ENCODE measurements at places on chromosomes 4 and X.

DNA sequence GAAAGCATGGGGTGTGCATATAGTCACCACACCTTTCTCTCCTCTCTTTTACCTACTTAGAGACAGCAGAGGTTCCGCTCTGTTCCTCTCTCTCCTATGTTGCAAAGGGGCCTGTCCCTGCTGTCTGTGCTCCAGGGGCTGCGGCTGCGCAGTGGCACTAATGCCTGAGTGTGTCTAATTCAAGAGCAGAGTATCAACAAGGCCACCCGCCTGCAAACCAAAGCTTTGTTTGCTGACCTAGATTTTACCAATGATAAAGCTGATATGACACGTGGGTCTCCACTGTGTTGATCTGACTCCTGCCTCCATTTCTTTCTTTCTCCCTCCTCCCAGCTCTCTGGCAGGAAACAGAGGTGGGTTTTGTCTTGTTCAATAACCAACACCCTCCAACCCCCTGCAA, 74.9 kb downstream of the NSG1 start:
- no peak for DNase-seq

DNA sequence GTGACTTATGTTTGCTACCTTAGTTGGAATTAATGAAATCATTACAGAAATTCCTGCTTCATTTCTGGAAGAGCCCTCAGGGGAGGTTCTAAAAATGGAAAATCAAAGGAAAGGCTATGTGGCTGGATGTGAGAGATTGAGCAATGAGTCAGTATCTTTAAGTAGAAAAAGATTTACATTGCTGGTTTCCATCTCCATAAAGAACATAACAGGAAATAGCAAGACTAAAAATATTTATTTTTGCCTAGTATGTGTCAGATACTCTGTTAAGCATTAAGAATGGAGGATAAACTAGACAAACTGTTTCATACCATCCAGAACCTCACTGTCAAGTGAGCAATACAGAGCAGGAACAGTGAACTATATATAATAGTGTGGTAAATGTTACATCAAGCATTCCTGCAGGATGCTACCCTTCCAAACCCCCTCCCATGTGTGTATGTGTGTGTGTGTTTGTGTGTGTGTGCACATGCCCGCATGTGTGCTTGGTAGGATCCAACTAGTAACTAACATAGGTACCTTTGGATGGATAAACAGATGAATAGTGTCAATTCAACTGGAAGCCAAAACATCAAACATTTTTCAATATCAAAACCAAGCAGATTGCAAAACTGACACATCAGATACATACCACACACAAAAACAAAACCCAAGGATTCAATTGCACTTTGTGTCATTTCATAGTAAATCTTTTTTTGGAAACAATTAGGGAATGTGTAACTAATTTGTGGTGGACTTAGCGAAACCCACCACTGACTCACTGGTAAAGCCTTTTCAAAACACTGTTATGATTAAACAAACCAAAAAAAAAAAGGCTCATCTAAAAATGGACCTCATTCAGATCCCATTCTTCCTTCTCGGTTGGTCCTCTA, 223.4 kb downstream of the SHROOM3 start:
- DNase-seq: no peak

GRCh38 chrX:105781804-105782203, 40.5 kb upstream of the NRK start:
- DNase-seq: no peak

DNA sequence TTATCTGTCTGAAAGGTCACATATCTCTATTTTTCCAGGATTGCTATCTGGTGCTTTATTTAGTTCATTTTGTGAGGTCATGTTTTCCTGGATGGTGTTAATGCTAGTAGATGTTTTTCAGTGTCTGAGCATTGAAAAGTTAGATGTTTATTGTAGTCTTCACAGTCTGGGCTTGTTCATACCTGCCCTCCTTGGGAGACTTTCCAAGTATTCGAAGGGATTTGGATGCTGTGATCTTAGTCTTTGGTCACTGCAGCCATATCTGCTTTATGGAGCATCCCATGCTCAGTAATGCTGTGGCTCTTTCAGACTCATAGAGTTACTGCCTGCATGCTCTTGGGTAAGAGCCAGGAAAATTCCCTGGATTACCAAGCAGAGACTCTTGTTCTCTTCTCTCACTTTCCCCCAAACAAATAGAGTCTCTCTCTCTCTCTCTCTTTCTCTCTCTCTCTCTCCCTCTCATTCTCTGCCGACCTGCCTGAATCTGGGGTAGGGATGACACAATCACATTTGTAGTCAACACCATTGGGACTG, 130.0 kb downstream of the AR start:
- no peak for DNase-seq

DNA sequence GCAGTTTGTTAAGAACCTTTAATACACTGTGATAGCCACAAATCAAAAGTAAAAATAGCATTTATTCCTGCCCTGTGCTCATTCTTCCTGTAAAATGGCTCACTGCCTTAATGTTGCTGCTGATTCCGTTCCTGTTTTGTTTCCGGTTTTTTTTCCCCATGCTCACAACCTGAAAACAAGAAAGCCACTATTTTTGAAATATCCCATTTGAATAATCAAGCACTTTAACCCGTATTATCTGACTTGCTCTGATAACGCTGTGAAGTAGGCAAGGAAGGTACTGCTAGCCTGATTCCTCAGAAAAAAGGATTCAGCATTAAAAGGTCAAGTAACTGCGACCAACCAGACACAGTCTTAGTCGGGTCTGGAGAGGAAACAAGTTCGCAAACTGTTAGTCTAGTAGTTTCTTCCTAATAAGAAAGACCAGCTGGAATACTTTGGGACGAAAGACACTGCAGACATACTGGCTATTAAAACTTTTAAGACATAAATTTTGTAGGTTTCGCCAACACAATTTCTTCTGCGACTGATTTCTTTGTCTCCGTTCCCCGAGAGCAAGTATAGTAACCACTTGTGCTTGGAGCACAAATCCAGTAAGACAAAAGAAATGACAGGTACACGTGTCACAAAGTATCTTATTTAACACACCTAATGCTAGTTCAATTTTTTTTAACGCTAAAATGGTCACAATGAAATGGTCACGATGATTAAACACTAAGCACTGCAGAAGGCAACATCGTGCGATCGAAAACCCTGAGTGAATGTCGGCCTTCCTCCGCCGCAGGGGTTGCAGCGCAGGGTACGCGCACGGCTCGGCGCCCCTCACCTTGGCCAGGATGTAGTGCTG, 802 bp downstream of the COX18 start:
- no peak for DNase-seq

GRCh38 chr4:129668092-129668491, 572.1 kb downstream of the C4orf33 start:
- DNase-seq: no peak

DNA sequence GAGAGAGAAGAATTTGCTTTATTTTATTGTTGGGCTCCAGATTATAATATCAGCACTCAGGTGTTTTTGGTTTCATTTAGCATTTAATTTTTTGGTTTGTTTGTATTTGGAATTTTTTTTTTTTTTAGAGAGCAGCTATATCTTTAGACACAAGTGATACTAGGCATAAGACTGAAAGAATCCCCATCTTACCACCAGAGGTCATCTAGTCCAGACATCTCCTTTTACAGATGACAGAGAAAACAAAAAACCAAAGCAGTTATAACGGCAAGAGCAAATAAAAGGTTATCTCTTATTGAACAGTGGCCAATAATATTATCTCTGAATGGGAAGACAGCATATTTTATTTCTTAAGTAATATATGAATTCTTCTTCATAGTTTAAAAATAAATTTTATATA, 22.8 kb downstream of the USP38 start:
- no peak for DNase-seq

DNA sequence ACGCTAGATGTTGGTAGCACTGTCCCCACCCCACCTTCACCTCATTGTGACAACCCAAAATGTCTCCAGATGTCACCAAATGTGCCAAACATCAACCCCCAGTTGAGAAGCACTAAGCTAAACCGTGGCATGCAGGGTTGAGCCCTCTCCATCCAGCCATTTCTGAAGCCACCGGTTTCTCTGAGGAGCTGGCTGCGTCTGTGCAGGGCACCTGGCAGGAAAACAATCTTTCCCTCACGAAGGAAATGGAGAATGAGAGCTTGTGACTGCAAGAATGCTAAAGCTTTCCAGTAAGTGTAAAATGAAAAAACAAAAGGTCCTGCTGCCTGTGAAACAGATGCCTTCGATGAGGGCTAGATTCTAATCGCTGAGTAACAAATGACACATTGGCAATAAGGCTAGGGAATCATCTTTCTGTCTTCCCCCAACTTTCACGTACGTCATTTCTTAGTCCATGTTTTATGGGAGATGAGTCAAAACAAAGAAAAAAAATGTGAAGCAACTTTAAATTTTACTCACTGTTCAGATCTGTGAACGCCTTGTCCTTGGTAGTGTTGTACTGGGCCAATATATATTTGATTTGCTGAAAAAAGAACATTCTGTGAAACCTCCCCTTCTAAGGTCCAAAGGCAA, 59.9 kb downstream of the PROM1 start:
- no peak for DNase-seq

- no peak for DNase-seq
These were observed 70.3 kb downstream of the ANXA10 start for GRCh38 chr4:168162604-168163003.

DNA sequence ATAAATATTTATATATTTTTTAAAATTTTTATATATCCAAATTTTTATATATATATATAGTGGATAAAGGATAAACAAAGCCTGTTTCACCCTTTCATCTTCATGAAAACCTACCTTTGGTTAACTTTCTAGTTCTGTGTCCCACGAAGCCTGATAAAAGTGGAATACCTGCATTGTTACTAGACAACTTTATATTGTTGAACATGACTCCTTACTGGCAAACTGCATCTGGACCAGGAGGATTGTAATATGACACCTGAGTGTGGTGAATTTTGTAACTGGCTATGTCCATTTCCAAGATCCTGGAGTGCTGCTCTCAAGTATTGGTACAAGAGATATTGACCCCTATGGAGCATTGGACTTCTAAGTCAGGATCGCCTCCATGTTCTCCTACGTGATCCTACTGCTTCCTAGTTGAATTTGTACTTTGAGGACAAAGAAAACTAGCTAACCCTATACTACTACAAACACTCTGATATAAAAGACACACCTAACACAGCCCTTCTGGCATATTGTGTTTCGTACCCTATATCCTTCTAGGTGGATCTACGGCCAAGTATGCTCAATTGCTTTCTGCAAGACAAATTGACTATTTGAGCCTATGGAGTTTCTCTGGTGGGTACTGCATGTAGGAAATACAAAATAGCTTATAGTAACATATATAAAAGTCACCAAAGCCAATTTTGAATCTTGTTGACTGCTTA, 61.3 kb upstream of the PRRG1 start:
- no peak for DNase-seq

DNA sequence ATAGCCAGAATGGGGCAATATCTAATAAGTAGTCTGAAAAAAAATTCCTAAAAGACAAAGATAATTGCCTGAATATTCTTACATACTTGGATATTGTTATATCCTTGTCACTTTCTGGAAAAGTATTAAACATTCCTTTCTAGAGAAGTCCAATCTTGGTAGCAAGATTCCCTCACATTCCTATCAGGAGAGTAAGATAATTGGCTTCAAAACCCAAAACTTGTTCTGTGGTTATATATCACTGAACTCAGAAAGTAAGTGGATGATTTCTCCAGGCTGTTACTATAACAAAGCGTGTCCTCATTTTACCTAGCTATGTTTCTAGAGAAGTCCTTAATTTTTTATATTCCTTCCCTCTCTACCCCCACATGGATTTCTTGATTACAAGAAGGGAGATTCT, 46.0 kb upstream of the TEX13A start:
- DNase-seq: no peak

DNA sequence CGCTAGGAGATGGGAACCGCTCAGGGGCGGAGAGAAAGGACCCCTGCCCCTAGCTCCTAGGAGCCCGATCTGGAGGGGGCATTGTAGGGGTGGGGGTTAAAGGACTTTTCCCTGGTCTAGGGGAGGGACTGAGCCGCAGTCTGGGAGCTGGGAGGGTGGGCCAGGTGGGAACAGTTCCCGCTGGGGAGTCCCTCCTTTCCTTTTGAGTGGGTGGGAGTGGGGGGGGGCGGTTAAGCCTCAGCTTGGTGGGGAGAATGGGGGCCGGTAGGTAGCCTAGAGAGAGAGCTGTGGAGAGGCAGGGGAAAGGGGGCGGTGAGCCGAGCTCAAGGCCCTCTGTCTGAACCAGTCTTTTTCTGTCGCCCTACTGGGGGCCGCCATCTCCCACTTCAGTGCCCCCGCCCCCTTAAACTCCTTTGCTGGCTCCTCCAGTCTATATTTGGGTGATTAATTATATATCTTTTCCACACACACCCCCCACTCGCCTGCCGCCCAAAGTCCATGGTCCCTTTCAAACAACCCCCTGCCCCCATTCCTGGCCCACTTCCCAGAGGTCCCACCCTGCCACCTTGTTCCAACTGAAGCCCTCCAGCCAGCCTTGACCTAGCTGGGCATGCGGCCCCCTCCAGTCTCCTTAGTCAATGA, 822 bp downstream of the ZNF275 start:
- DNase-seq: no peak

DNA sequence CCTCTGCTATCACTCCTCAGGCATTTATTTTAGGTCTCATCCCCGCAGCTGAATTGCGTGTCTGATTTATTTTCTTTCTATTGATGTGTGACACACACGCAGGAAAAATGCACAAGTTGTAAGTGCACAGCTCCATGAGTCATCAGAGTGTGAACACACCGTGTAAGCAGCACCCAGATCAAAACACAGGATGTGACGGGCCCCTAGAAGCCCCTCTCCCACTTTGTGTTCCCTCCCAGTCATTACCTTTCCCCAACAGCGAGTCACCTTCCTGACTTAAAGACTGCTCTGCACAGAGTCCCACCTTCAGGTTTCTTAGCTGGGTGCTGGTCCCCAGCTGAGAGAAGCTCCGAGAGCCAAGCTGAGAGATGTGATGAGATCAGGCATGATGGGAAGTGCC, 436.7 kb downstream of the MID1IP1 start:
- DNase-seq: no peak

DNA sequence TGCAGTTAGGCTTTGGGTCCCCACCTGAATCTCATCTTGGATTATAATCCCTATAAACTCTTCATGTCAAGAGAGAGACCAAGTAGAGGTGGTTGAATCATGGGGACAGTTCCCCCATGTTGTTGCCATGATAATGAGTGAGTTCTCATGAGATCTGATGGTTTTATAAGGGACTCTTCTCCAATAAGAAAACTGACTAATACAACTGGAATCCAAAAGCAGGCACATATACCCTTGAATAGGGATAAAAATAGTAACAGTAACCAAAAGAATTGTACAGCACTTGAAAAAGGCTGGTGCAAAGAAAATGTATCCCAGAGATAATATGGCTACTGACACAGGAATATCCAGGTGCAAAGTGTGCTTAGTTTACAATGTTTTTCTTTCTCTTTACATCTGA, 351.5 kb upstream of the MAD2L1 start:
- DNase-seq: no peak

DNA sequence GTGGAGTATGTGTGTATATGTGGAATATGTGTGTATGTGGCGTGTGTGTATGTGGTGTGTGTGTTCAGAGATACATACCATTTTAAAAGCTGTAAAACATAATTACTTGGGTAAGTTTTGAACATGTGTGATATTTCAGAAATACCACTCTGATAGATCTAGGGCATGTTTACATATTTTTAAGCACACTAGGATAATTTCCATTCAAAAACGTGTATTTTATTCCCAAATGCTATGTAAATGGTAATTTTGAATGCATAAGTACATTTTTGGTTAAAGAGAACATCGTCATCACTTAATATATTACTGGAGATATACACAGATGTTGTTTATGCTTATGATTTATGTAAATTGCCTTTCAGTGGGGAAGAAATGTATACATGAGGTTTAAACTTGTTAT, 34.7 kb upstream of the SHISA3 start:
- DNase-seq: no peak

- DNase-seq: no peak
These were observed 356.9 kb downstream of the STPG2 start for GRCh38 chr4:97786306-97786920.

GRCh38 chrX:9038244-9038643, 4.3 kb upstream of the FAM9B start:
- DNase-seq: no peak

Measured in esophagus muscularis mucosa (tissue), 4 donors.